ENCODE measurements at places on chromosomes 2 and 18. TPM values are rescaled to one million over a fixed set of nuclear protein-coding genes. Genes with fewer than 3 reads are reported as not detected.

The NFU1 gene
- 98.5 TPM for total RNA-seq

The PELI1 gene
- total RNA-seq: 7.6 TPM

The RAD51AP2 gene
- 0.06 TPM for total RNA-seq

The METAP1D gene
- 10.1 TPM for total RNA-seq

The ITGA4 gene
- 0.85 TPM for total RNA-seq

The ERBB4 gene
- 7.5 TPM for total RNA-seq

The EML4 gene
- 5.0 TPM for total RNA-seq

The NAT8 gene
- total RNA-seq: not detected

The HRH4 gene
- 0.21 TPM for total RNA-seq

The MAP3K19 gene
- not detected for total RNA-seq

The BAZ2B gene
- total RNA-seq: 25.8 TPM

The AGAP1 gene
- total RNA-seq: 21.6 TPM

The GCG gene
- not detected for total RNA-seq

The AKAIN1 gene
- total RNA-seq: not detected

The ZNF514 gene
- total RNA-seq: 13.9 TPM

GRCh38 chr18:77557046-77557587 is 307.5 kb downstream of the GALR1 start:
- no peak for DNase-seq

DNA sequence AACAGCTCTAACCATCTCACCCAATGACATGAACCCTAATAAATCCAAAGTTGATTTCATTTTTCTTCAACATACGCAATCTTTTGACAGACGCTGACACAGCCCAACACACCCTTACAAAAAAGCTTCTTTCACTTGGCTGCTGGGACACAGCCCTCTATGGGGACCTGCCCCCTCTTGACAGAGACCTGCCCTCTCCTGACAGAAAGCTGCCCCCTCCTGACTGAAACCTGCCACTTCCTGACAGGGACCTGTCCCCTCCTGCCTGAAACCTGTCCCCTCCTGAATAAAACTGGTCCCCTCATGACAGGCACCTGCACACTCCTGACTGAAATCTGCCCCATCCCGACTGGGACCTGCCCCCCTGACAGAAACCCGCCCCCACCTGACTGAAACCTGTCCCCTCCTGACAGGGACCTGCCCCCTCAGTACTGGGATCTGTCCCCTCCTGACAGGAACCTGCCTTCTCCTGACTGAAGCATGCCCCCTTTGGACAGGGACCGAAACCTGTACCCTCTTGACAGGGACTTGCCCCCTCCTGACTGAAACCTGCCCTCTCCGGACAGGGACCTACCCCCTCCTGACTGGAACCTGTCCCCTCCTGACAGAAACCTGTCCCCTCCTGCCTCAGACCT is 87.9 kb downstream of the PXDN start:
- no peak for DNase-seq

- no peak for DNase-seq
These were observed 225.0 kb downstream of the LDLRAD4 start for GRCh38 chr18:13443552-13443951.

- DNase-seq: no peak
These were observed 154.3 kb downstream of the NRP2 start for GRCh38 chr2:205836477-205837221.

DNA sequence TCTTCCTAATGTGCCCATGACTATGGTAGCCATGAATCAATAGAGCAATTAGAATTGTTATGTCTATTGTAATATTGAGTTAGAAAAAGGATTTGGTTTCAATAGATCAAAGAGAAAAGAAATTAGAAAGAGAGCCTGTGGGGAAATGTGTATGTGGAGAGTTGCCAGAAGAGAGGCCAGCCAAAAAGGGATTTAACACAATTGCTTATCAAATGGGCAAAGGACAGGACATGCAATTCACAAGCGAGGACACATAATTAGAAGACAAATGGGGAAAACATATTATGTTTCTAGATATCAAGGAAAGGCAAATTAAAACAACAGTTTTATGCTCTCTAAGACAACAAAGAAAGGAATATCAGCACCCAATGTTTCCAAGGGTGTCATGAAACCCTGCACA is 403.2 kb upstream of the KLHL29 start:
- no peak for DNase-seq

DNA sequence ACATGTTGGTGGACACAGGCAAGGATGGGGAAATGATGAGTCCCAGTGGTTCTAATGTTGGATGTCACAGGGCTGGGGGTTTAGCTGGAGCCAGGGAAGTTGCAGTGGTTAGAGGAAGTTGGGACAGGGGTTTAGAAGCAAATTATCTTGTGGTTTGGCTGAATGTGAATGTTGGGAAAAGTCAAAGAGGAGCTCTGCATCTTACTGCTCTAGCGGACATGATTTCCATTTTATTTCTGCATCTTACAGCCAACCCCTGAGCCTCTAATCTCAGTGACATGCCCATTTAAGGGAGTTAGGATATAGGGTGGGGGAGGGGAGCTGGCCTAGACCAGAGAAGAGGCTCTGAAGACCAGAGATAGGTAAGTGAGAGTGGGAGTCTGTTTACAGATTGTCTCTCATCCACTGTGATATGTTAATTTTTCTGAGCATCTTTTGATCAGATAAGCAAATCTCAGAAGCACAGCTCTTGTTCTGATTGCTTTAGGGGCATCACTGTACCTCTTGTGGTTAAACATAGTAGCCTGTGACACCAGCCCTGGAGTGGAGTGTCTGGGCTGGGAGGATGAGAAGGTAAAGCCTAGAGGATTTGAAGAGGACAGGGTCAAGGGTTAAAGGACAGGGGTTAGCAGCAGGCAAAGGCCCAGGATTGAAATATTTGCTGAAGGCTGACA is 43.6 kb downstream of the SETBP1 start:
- no peak for DNase-seq

DNA sequence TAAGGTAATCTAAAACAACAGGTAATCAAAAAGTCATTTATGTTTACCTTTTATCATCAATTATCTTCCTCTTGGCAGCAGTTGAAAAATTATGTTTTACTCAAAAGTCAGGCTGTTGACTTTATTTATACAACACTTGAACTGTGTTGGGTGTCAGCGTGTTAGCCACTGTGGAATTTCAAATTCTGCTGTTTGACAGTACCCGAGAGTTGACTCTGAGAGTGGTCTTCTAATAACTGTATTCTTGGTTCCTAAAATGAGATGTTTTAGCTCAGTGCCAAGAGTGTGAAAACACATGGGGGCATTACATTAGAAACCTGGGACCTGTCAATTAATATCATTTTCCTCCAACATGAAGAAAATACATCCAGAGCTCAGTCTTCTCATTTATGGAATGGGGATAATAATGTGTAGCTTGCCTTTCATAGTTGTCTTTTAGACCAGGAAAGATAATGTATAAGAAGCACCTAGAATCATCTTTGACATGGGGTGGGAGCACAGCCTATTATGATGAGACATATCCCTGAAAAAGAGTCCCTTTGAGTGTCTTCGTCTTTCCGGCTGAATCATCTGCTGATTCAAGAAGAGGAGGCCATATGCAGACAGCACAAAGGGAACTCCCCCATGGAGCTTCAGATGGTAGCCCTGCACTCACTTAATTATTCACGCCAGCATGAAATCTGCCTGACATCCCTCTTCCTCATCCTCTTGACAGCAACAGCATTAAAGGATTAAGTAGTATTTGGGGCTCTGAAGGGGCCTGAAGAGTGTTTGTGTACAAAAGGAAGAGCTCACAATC is 89.1 kb downstream of the AFF3 start:
- no peak for DNase-seq

DNA sequence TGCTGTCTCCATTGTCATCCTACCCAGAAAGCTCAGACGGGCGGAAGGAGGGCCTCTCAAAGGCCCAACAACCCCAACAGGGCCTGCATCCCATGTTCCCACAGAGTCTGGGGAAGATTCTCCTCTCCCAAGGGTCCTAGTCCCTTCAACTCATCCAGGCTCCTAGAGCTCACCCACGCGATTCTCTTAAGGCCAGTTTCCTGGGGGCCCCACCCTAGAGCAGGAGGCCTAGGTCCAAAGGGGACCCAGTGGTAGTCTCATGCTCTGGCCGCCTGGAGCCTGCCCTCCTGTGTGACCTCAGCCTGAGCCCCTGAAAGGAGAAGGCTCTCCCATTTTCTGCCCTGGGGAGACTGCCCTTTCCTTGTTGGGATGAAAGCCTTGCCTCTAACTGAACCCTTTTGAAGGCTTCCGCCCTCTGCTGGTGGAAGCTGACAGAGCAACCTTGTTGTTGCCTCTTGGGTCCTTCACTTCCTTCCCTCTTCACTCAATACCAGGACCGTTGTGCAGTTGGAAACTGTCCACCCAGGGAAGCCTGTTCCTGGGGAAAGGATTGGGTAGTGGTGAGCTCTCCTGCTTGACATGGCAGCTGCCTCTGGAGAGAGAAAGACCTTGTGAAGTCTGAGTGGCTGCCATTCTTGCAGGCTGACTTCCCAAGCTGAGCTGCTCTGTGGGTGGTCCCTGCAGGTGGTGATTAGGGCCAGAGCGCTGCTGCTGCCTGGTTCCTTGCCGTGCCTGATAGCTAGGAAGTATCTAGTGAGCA is 86.0 kb upstream of the ALPP start:
- DNase-seq: no peak

- DNase-seq: peak; percentile 12
These were observed 105.1 kb downstream of the USP40 start for GRCh38 chr2:233461481-233461891.

DNA sequence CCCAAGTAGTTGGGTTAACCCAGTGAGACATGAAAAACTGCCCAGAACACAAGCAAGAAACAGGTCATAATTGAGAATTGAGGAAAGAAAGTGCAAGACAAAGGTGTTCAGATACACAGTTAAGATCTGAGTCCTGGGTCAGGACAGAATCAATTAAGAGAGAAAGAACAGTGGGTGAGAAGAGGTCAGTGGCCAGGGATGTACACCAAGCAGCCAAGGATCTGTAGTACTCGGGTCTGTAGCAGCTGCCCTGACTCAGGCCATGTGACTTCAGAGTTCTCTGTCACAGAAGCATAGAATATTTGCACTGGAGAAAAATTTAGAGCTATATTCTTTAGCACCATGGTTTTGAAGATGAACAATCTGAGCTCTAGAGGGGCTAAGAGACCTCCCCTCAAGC is 141.6 kb downstream of the SLC8A1 start:
- DNase-seq: no peak

- no peak for DNase-seq
These were observed 41.7 kb downstream of the PTPRM start for GRCh38 chr18:7608781-7609201.

DNA sequence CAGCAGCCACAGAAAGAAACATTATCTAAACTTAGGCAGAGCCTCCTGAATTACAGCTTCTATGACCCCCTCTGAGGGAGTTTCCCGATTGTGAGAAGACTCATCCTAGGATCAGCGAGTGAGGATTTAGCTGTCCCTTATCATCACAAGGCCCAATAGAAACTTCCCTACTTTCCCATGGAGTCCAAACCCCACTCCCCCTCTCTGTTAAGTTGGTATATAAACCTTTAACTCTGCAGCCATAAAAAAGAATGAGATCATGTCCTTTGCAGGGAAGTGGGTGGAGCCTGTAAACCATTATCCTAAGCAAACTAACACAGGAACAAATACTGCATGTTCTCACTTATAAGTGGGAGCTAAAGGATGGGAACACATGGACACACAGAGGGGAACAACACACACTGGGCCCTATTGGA is 78.8 kb downstream of the MYL12B start:
- DNase-seq: no peak

GRCh38 chr2:1940679-1941078 is 196.4 kb upstream of the PXDN start:
- DNase-seq: no peak

GRCh38 chr2:109247812-109248211 is 118.8 kb downstream of the SH3RF3 start:
- no peak for DNase-seq

DNA sequence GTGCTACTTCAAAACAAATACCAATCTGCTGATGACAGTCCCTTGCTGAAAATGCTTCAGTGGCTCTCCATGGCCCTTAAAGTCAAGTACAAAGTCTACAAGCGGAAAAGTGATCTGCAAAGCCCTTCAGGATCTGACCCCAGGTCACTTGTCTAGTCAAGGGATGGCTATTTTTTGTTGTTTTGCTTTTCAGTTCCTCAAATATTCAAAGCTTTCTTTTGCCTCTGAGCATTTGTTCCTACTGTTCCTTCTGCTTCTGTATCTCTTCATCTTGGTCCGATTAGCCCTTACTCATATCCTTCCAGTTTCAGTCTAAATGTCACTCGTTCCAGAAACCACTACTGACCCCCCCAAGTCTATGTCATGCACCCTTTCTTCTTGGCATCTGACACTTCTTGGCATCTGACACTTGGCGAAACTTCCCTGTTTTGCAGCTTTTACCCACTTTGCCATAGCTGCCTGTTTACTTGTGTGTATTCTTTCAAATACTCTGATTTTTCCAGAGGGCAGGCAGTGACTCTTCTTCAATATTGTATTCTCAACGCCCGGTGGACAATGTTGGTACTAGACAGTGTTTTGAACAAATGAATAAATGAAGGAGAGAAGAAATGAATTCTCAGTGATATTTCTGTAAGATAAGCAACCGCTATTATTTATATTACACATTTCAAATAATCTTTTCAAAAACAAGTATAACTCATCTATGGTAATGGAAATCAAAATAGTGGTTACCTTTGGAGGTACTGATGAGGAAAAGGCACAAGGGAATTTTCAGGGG is 175.9 kb upstream of the FN1 start:
- no peak for DNase-seq

DNA sequence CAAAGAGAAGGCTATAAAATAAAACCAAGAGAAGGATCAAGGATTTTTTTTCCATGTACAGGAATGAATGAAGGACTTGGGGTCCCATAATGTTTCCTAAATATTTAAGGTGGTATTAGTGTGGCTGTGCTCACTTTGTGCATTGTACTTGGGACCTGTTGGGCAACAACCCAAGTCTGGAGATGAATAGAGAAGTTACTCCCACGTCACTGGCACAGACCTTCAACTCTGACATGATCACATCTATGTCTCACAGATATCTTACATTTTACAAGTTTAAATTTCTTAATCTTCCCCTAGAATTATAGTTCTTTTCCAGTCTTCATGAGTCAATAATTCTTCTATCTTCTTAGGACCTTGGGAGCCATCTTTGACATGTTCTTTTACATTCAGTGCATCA is 133.4 kb downstream of the PLCL1 start:
- DNase-seq: no peak

GRCh38 chr2:23127465-23127864 is 257.5 kb upstream of the KLHL29 start:
- DNase-seq: no peak

- no peak for DNase-seq
These were observed 86.7 kb upstream of the MAP4K4 start for GRCh38 chr2:101610750-101611315.
